ENCODE measurements at places on chromosomes 5 and 9.

GRCh38 chr9:74979844-74980243 lies 27.1 kb upstream of the C9orf40 start:
- DNase-seq: no peak

DNA sequence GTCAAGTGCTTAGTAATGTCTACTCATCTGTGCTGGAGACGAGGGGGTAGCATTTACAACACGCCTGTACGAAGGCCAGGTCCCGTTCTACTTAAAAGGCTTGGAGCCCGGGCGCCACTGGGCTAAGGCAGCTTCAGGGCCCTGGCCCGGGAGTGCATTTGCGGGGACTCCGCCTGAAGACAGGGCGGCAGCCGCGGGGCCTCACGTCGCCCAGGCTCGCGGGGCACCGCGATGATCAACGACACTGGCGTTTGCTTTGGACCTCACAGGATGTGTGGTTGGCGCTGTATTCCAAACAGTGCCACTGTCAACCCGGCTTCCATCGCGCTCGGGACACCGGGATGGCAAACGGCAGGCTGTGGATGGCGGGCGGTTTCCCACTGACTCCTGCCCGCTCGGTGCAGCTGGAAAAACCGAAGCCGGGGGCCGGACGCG lies 1.1 kb upstream of the TENT4A start:
- peak; percentile 70 for DNase-seq

DNA sequence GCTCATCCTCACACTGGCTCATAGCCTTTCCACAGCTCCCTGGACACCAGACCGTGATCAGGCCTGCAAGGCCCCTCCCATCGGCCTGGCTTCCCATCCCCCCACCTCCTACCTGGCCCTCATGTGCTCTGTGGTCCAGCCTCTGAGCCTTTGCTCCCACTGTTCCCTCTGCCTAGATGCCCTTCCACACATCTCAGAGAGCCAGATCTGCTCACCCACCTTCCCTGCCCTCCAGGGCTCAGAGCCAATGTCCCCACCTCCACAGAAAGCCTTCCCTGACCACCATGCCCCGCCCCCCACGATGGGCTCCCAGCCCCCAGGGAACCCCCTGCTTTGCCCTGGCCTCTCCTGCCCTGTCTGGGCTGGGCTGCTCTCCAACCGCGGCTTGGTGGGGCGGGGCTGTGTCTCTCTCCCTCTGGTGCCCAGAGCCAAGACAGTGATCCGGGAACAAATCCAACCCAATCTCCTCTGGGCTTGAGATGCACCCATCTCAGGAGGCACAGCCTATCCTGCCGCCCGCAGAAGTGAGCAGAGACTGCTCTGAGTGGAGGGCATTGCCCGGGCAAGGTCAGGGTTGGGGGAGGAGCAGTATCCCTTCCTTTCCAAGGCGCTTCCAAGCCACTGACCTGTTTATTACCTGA lies 1.6 kb downstream of the NINJ1 start:
- no peak for DNase-seq

GRCh38 chr5:72070529-72070928 lies 36.7 kb upstream of the MAP1B start:
- DNase-seq: no peak

GRCh38 chr5:11420969-11421368 lies 483.3 kb downstream of the CTNND2 start:
- DNase-seq: no peak

DNA sequence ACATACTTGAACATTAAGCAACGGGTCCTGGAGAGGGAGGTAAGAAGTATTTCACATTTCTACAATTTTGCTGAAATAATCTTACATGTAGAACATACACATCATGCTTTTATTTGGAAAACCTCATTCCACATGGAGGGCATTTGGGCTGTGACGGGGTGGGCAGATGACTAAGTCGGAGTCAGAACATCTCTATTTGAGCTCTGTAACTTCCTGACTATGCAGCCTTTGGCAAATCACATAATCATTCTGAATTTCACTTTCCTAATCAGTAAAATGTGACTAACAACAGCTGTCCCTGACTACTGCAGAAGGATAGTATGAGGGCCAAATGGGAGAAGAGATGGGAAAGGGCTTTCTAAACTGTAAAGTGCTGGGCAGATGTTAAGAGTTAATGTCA lies 17.1 kb upstream of the IL6ST start:
- DNase-seq: no peak

GRCh38 chr9:95157481-95158151 lies 159.9 kb downstream of the FANCC start:
- DNase-seq: no peak

GRCh38 chr9:99361817-99362216 lies 139.7 kb downstream of the SEC61B start:
- DNase-seq: no peak

GRCh38 chr5:157511651-157512644 lies 51.9 kb downstream of the NIPAL4 start:
- peak; percentile 88 for DNase-seq

DNA sequence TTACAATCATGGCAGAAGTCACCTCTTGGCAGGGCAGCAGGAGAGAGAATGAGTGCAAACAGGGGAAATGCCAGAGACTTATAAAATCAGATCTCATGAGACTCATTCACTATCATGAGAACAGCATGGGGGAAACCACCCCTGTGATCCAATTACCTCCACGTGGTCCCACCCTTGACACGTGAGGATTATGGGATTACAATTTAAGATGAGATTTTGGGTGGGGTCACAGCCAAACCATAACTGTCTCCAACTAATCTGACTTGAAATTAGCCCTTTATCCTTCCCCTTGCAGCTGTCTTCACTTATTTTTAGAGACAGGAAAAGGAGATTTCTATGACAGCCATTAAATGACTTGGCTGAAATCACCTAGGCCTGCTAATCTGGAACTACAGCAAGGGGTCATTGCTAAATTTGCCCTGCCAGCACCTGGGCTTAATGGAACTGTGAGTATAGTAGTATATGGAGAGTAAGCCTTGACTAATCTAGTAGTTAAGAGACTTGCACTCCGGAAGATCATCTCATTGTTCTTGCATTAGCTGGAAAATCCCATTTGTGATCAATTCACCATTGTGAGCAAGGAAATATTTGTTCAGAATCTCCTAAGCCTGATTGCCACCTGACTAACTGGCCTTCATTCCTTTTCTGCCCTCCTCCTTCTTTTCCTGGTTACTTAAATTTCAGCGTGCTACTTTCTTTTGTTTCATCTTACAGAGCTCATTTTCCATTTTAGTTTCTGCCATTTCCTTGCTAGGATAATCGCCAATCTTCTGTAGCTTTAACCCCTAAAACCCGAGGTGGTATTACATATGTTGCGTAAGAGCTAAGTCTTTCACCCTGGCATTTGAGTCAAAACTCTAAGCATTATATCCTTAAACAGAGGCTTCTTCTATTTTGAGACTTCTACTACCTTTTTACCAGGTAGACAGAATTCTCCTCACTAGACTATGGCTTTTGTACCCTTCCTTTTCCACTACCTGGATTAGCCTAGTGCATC lies 65.3 kb upstream of the RUSC2 start:
- DNase-seq: no peak

GRCh38 chr9:130451509-130452388 lies 7.0 kb downstream of the ASS1 start:
- peak; percentile 86 for DNase-seq

- no peak for DNase-seq
Measured at GRCh38 chr5:77066184-77066583, 20.9 kb downstream of the ZBED3 start.

GRCh38 chr9:29126783-29127182 lies 1553.5 kb upstream of the C9orf72 start:
- no peak for DNase-seq

GRCh38 chr9:100126423-100126822 lies 27.4 kb downstream of the INVS start:
- DNase-seq: no peak

- DNase-seq: peak; percentile 11
Measured at GRCh38 chr5:97165726-97166125, 17.3 kb downstream of the RIOK2 start.

GRCh38 chr5:66074901-66075300 lies 69.2 kb upstream of the SREK1 start:
- DNase-seq: no peak

DNA sequence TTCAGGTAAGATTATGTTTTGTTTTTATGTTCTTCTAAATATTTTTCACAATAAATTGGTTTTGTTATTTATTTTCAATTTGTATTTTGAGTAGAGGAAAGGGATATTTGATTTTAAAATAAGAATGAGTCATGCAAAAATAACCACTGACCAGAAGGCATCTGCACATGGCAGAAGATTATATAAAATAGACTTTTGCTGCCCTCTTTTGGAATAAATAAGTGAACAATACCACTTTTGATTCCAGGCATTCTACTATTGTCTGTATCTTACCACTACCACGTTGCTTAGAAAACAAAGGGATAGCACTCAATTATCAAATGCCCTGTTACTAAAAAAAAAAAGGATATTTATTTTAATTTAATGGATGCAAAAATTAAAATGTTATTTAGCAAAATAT lies 227.3 kb upstream of the ITGA1 start:
- peak; percentile 63 for DNase-seq

- no peak for DNase-seq
Measured at GRCh38 chr9:77935974-77936373, 95.6 kb downstream of the GNAQ start.

DNA sequence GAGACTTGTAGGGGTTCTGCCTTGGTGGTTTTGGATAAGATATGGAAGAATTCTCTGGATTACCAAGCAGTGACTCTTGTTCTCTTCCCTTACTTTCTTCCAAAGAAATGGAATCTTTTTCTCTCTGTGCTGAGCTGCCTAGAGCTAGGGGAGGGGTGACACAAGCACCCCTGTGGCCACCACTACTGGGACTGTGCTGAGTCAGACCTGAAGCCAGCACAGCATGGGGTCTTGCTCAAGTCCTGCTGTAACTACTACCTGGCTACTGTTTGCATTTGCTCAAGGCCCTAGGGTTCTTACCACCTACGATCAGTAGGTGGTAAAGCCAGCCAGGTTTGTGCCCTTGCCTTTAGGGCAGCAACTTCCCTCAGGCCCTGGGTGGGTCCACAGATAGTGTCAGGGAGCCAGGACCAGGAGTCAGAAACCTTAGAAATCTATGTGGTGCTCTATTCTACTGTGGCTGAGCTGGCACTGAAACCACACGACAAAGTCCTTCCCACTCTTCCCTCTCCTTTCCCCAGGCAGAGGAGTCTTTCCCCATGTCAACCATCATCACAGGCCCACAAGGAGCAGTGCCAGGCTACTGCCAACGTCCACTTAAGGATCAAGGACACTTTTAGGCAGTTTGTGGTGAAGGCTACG lies 53.8 kb downstream of the SREK1 start:
- DNase-seq: no peak

- no peak for DNase-seq
Measured at GRCh38 chr9:130912932-130913598, 16.5 kb upstream of the QRFP start.

- no peak for DNase-seq
Measured at GRCh38 chr9:6538666-6539071, 106.9 kb downstream of the GLDC start.

DNA sequence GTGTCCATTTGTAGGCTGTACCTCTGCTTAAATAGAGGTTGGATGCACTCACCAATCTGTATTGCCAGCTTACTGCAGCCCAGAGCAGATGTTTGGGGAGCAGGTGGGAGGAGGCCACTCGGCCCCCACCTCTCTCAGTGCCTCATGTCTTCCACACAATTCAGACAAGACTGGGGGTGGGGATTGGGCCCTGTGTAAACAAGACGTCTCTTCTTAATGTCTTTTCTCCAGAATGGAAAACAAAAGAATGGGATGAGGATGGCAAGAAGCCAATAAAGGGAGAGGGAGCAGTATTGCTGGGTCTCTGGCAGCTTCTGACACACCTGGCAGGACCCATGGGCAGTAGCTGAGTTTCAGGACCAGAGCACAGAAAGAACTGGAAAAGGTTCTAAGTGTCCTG lies 64.9 kb downstream of the SIL1 start:
- no peak for DNase-seq

DNA sequence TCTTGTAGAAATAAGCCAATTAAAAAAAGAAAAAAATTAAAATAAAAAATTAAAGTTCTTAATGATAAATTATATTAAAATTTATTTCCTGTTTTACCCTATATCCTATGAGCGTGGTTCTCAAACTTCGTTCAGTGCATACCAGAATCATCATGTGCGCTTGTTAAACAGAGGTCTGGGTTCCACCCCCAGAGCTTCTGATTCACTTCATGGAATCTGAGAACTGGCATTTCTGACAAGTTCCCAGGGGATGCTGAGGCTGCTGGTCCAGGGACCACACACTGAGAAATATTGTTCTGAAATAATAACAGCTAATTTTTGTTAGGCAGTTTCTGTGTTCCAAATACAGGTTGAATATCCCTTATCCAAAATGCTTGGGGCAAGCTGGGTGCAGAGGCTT lies 79.3 kb downstream of the TMC1 start:
- DNase-seq: no peak

- no peak for DNase-seq
Measured at GRCh38 chr9:94757158-94757557, 30.7 kb downstream of the AOPEP start.

GRCh38 chr5:142109331-142110045 lies 909 bp downstream of the NDFIP1 start:
- peak; percentile 31 for DNase-seq

- no peak for DNase-seq
Measured at GRCh38 chr5:79418276-79418675, 95.7 kb downstream of the HOMER1 start.

GRCh38 chr5:159712672-159713071 lies 203.6 kb upstream of the ADRA1B start:
- no peak for DNase-seq

DNA sequence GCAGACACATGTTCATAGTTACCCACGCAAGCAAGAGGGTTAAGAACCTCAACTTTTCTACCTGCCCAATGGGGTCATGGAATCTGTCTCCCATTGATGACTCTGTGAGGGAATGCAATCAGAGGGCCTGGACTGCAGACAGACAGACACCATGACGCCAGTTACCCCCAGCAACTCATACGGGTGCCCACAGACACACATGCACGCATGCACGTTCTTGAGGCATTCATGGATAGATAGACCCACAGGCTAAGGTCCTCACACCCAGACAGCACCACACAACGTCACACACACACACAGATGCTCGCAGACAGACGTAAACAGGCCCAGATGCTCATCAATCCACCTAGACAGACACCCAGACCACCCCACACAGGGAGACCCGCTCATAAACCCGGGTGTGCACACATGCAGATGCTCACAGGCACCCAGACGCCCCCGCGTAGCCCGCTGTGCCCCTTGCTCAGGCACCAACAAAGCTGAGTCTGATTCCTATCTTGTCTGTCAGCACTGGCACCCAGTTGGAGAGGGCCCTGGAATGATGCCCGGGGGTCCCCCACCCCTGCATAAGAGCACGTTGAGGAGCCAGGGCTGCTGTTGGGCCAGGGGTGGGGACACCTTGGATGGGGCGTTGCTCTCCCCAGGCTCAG lies 23.6 kb downstream of the LHX2 start:
- no peak for DNase-seq

GRCh38 chr5:147406636-147407035 lies 103.2 kb downstream of the DPYSL3 start:
- DNase-seq: no peak

GRCh38 chr5:110618941-110619340 lies 107.5 kb downstream of the TMEM232 start:
- DNase-seq: no peak

Measured in HT-29 (cell line).